Activated naive CD8-positive, alpha-beta T cell treated with anti-CD3 and anti-CD28 coated beads, Interleukin-2, amount 50 U/mL, for 24 hours (primary cell): ENCODE measurements at places on chromosomes 11 and 22.

- no peak for DNase-seq
Observed at GRCh38 chr22:17905445-17905844, 118.9 kb downstream of the MICAL3 start.

DNA sequence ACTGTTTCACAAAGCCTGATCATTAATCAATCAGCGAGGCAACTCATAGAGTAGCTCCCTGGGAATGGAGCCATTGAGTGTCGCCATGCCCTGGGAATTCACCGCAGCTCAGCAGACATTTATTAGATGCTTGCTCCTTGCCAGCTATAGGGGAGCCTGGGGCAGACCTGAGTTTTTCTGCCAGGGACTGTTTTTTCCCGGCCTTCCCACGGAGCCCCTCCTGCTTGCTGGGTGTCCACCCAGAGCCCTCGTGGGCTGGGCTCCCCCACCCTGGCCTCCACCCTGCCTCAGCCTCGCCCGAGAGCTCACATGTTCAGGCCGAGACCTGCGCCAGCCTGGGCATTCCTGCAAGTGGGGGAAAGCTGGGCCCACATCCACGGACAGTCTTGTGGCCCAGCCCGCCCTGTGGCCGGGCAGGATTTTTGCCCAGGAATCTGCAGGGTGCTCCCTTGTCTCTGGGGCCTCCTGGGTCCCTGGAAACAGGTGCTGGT is 64.9 kb downstream of the SMIM38 start:
- no peak for DNase-seq

DNA sequence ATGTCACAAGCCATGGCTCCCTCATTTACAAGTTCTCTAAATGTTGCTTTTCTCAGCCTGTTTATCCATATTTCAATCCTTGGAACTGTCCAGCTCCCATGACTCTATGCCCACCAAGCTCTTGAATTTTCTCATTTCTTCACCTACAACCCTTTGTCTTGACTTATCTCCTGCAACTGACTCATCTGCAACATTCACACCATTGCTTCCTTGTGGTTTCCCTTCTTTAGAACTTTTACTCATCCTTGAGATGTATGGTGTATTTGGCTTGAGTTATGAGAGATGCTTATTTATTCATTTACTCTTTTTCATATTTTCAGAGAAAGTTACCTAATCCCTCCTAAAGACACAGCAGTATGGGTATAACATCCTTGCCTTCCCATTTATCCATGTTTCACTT is 18.8 kb downstream of the TRIM34 start:
- DNase-seq = no peak

DNA sequence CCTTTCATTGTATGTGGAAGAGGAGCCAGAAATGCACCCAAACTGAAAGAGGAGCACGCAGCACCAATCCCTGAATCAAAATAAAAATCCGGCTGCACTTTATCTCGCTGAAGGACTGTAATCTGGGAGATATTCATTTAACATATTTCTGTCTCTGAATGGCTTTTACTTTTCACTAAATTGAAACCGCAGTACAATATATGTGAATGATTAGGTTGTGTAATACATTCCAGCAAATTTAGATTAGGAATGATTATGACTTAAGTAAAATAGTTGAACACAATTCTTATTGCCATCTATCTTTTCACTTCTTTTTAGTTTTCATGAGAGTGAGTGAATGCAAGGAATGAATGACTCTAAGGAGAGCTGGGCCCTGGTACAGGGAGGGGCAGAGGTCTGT is 232.1 kb downstream of the ST3GAL4 start:
- no peak for DNase-seq
